ENCODE measurements at places on chromosomes 13 and 19.
A peak's percentile ranks its signal among the peaks of the same experiment; 100 is the strongest.

DNA sequence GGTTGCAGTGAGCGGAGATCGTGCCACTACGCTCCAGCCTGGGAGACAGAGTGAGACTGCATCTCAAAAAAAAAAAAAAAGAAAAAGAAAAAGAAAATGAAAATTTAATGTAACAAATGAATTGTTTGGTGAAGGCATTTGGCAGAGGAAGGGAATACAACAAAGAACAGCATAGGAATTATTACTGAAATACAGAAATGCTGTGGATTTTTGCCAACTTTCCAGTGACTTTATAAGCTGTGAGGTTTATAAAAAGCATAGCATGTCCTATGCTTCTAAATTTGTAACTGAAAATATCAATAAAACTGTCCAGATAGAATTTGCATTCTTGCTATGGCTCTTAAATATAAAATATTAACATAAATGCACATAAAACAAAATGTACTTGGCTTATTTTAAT lies 112.9 kb upstream of the IRS2 start:
- H3K4me1 ChIP-seq = no peaks in the 10 kb centered on the region
- no peaks in the 10 kb centered on the region for H3K27me3 ChIP-seq
- no peak overlapping the region for H3K27ac ChIP-seq
- H3K36me3 ChIP-seq = no peaks in the 10 kb centered on the region
- H3K4me3 ChIP-seq = no peak overlapping the region

DNA sequence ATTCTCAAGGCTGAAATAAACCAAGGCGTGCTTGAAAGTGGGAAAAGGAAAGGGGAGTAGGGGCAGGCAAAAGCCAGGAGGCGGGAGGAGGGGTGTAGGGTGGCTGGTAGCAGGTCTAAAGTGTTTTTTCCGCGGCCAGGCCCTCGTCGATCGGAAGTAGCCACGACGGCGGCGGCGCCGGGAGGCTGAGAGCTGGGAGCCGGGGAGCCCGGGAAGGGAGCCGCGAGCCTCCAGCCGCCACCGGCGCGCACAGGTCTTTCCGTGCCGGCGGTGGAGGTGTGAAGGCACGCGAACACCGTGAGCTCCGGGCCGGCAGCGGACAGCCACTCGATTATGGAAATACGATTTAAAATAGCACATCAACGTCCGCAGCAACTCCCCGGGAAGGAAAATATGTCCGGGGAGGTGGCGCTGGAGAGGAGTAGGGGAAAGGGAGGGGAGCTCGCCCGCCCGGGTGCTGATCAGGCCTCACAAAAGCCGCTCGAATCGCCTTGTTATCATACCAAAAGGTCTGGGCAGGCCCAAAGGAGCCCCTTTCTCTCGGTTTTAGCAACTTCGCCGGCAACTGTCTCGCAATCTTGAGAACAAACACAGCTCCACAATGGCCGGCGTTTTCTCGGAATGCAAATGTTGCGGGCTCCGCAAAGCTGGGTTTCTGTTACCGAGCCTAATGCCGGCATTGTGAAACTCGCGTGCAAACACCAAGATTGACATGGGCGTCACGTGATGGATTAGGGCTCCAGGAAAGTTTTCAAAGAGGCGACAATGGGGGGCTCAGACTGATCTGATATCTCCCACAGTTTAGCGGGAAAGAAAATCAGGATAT lies 2.9 kb upstream of the PCDH8 start:
- H3K4me3 ChIP-seq = peak overlapping the region; percentile 50
- peak overlapping the region; percentile 11 for H3K27ac ChIP-seq
- H3K36me3 ChIP-seq = no peaks in the 10 kb centered on the region

GRCh38 chr19:47002106-47002766 lies 17.4 kb upstream of the NPAS1 start:
- H3K4me3 ChIP-seq = no peak overlapping the region
- no peak for DNase-seq
- H3K27me3 ChIP-seq = no peaks in the 10 kb centered on the region
- H3K27ac ChIP-seq = no peak overlapping the region
- H3K36me3 ChIP-seq = no peaks in the 10 kb centered on the region

DNA sequence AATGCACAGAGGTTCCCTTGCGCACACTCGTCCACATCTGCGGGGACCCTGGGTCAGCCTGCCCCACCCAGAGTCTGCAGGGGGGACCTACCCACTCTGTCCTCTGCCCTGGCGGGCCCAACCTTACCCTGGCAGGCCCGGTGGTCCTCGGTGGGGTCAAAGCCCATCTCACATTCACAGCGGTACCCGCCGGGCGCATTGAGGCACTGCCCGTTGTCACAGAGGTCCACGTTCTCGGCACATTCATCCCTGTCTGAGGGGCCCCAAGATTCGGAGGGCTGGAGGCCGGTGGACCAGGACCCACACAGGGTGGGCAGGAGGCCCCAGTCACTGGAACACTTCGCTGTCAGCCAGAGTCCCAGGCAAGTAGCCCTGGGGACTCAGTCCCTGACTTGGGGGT lies 38.5 kb downstream of the FBN3 start:
- no peak overlapping the region for H3K4me3 ChIP-seq
- no peaks in the 10 kb centered on the region for H3K27me3 ChIP-seq
- no peaks in the 10 kb centered on the region for H3K4me1 ChIP-seq

- no peak overlapping the region for H3K27ac ChIP-seq
- DNase-seq = no peak
- no peak overlapping the region for H3K4me3 ChIP-seq
Measured at GRCh38 chr13:46484561-46484960, 68.4 kb upstream of the LRCH1 start.
